LoVo (cell line): ENCODE measurements at places on chromosomes 2 and 18.

- no peak for DNase-seq
These were observed 264.0 kb upstream of the CXCR4 start for GRCh38 chr2:136381722-136382633.

DNA sequence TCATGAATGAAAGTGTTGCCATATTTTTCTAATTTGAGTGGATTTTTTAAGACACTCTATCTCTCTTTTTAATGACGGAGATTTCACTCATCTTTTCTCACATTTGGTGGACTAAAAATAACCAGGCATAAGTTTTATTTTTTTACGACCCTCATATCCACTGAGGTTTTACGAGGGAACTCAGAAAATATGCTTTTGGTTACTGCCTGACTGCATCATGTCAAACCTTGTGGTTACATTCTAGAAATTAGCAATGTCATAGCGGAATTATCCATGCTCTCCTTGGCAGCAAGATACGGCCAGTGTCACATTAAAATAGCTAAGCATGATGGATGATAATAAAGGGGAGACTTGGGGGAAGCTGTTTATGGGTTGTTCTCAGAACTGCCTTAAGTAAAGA lies 428.6 kb upstream of the FSHR start:
- no peak for DNase-seq

DNA sequence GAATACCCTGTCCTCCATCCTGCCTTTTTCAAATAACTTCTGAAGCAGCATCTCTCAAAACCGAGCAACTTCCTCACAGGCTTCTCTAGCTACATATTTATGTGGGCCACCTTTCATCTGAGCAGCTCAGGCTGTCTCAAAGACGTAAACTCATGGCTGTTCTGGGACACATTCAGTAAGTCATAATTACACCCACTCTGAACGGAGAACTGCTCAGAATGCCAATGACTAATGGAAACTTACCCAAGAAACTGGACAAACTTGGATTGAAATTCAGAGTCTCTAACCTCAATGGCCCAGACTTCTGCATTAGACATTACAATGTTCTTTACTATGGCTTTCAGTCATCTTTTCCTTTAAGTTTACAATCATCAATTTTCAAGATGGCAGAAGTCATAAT lies 145.2 kb downstream of the RAD51AP2 start:
- no peak for DNase-seq

GRCh38 chr2:7045601-7046590 lies 128.7 kb downstream of the RNF144A start:
- DNase-seq: no peak

GRCh38 chr2:69965756-69966445 lies 4.5 kb upstream of the ASPRV1 start:
- DNase-seq: no peak

DNA sequence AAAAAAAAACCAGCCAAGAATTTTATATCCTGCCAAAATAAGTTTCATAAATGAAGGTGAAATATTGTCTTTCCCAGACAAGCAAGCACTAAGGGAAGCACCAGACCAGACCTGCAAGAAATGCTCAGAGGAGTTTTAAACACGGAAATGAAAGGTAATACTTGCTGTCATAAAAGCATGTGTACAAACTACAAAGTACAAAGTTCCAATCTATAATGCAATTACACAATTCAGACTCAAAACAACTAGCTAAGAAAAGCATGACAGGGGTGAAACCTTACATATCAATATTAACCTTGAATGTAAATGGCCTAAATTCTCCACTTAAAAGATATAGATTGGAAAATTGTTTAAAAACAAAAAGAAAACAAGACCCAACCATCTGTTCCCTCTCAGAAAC lies 45.0 kb upstream of the ASXL3 start:
- peak; percentile 9 for DNase-seq

DNA sequence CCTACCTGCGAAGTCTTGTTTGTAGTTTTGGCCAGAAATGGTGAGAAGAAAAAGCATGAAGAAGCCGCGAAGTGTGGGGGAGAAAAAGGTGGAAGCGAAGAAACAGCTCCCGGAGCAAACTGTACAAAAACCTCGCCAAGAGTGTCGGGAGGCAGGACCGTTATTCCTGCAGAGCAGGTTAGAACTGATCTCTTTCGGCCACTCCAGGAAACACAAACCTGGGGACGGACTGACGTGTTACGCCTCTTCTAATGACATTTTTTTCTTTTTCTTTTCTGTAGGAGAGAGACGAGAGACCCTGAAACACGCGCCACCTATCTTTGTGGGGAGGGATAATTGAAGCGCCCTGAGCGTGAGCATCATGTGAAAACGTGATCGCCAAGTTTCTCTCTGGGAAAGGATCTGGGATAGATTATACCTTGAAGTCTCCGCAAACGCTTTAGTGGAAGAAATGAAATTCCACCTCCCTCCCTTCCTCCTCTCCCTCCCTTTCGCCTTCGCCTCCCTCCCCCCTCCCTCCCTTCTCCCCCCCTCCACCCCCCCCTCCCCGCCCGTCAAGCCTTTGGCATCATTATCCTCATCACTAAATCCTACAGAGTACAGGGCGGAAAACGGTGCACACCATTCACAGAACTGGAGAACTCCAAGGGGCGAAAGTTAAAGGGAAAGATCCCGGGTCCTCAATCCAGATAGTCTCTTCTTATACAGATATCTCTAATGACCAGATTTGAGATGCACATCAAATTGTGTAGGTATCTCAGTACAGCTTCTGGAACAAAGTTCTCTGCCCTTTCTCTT lies at the start of gene ZEB2:
TSS of gene ZEB2 (minus strand) at position 186 of the 798 bp plus-strand sequence. CDS start 2,769 bp downstream, outside the sequence.
- no peak for DNase-seq

DNA sequence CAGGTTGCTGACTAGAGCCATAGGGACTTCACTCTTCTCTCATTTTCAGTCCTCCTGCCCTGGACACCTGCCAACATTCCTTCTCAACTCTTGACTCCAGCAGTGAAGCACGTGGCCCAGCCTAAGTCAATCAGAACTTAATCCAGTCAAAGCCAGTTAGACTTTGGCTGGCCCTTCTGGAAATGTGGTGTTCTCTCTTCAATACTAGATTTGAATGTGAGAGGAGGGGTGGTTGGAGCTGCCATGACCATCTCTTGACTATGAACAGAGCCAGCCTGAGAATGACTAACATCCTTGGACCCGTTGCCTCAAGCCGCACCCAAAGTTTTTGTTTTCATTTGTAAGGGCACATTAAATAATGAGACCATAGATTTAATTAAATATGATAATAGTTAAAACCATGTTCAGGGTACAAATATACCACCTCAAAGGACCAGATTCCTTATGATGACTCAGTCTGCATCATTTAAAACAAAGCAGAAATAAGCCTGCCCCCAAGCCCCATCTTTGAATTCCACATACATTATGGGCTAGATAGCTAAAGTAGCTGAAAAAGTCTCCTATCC lies 49.7 kb upstream of the RASGRP3 start:
- DNase-seq: peak; percentile 12

GRCh38 chr18:64562651-64563050 lies 413.8 kb upstream of the LINC00305 start:
- DNase-seq: no peak

DNA sequence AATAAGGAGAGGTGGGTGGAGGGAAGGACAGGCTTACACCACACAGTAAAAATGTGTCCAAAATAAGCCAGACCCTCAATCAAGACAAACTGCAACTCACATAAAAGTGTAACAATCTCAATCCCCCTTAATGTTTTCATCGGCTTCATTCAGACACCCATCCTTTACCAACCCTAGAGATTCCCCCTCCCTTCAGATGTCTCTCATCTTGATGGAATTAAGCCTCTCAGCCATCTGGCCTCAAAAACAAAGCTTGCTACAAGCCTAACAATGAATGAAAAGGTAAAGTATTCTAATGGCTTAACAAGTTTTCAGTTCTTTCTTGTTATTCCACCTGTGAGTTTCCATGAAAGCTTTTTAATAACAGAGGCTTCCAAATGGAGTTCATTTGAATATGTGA lies 5.2 kb downstream of the RTTN start:
- no peak for DNase-seq

GRCh38 chr2:138475277-138475776 lies 26.2 kb upstream of the SPOPL start:
- no peak for DNase-seq

- no peak for DNase-seq
These were observed 37.7 kb downstream of the RPIA start for GRCh38 chr2:88729061-88729745.

- DNase-seq: no peak
These were observed 32.3 kb downstream of the CARF start for GRCh38 chr2:202944408-202944807.

DNA sequence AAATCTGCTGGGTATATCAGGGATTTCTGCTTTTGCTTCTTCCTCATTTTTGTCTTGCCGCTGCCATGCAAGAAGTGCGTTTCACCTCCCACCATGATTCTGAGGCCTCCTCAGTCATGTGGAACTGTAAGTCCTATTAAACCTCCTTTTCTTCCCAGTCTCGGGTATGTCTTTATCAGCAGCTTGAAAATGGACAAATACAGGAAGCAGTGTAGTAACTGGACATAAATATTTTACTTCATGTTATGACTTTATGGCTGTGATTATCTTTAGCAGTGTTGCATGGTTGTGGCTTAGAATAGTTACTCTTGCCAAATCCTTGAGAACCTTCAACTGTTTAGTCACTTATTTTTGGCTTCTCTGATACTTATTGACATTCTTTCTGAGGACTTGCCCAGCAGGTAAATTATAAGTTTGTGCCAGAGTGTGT lies 66.2 kb upstream of the DLX2 start:
- peak; percentile 22 for DNase-seq

DNA sequence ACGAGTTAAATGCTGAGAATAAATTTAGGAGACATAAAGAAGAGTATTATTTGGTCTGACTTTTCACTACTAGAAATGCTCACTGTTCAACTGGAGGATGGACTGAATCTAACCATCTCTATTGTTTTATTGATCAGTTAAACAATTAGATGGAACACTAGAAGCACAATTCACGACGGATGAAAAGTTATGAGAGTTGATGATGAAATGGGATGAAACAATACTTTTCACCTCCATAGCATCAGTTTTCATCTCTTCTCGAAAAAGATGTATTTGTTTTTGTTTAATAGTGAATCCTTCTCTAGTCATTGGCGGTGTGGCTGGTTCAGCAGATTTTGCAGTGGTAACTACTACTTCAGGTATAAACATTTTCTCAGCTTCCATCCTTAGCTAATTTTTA lies 19.3 kb downstream of the TTN start:
- DNase-seq: no peak

DNA sequence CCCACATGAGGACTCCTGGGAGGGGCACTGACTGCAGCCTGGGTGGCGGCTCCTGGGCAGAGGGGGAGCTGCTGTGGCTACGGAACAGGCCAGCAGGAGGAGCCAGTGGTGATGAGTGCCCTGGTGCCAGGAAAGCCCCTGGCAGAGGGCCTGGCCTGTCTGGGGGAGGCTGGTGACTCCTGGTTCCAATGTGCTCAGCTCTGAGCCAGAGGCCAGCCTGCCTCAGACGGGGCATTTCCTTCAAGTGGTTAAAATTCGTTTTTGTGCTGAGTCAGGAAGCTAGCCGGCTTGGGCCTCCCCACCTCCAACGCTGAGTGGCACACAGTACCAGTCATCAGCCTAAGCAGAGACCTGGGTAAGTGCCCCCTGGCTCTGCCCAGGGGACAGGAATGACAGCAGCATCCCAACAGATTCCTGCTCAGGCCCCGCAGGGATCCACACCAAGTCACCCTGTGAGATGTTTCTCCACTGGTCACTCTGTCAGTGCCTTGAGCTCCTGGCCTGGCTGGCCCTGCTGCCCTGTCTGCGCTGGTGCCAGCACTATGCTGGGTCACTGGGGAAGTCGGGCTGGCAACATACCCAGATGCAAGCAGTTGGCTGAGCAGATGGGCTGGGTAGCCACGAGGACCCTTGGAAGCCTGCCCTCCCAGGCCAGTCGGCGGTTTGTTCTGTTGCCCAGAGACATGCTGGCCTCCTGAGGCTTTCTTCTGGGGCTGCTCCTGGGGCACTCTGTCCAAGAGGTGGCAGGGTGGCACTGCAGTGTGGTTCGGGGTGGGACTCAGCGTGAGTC lies 7.1 kb upstream of the KLF11 start:
- no peak for DNase-seq

DNA sequence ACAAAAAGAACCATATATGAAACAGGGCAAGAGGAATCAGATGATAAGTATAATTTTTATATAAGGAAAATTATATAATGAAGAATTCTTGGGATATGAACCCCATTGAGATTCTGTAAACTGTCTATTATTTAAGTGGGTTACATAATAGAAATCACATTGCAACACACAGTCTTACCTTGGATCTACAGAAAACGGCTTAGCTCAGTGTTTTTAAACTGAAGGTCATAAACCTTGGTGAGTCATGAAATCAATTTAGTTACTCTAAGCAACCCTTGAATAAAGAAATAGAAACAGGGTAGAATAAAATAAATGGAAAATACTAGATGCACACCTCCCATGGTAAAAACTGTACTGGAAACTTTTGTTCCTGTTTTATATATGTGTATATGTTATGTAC lies 50.7 kb downstream of the METTL8 start:
- no peak for DNase-seq

GRCh38 chr2:58186501-58186900 lies 54.6 kb downstream of the FANCL start:
- DNase-seq: no peak

DNA sequence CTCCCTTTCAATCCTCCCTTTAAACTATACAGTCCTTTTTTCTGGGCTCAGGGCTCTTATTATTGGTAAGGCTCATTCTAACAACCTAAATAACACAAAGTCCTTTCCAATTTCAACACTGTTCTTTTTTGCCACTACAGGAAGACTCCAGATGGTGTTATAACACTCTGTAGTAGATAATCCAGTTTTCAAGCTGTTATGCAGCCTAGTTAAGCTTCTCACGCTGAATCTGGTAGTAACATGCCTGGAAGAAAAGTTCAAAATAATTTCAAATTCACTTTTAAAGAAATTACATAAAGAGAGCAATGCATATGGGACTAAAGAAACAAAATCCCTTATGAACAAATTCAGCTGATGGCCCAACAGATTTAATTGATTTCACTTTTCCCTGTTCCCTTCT lies 3.2 kb upstream of the MPP4 start:
- no peak for DNase-seq

DNA sequence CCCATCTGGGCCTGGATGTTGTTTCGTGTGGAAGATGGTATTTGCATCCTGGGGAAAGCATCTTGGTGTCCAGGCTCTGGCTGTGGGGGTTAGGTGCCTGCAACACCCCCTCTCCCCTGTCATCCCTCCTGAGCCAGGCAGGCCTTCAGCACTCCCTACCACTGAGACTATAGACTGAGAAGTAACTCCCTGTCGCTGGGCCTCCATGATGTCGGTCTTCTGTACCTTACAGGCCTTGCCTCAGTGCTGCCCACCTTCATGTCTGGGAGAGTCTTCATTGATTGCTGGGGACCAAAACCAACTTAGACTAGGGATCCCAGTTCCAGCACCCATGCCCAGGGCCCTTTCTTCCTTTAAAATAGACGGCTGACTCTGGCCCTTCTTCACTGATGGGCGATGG lies 33.1 kb upstream of the DNMT3A start:
- no peak for DNase-seq

- DNase-seq: no peak
These were observed 23.3 kb upstream of the CREB1 start for GRCh38 chr2:207506426-207506825.

- DNase-seq: no peak
These were observed 8.3 kb upstream of the MTIF2 start for GRCh38 chr2:55277310-55277709.
